Suprapubic skin (tissue), 4 donors: ENCODE measurements at places on chromosomes 11 and 22. TPM values are rescaled to one million over a fixed set of nuclear protein-coding genes. Genes with fewer than 3 reads are reported as not detected.

- peaks cover 46% of the 10 kb centered on the region for H3K27me3 ChIP-seq
- no peaks in the 10 kb centered on the region for H3K4me1 ChIP-seq
- H3K4me3 ChIP-seq = no peak overlapping the region
- no peaks in the 10 kb centered on the region for H3K36me3 ChIP-seq
- no peak overlapping the region for H3K27ac ChIP-seq
- DNase-seq = no peak
Measured at GRCh38 chr22:49328630-49329405, 498.9 kb downstream of the BRD1 start.

- H3K4me3 ChIP-seq = peak overlapping the region; percentile 99
- H3K27me3 ChIP-seq = no peaks in the 10 kb centered on the region
- no peak for DNase-seq
- peak overlapping the region; percentile 84 for H3K27ac ChIP-seq
- peaks cover 37% of the 10 kb centered on the region for H3K4me1 ChIP-seq
- no peaks in the 10 kb centered on the region for H3K36me3 ChIP-seq
Measured at GRCh38 chr11:76380159-76380976, 564 bp downstream of the THAP12 start.

GRCh38 chr22:22020425-22020852, 37.9 kb upstream of the TOP3B start:
- no peaks in the 10 kb centered on the region for H3K36me3 ChIP-seq
- no peak for DNase-seq
- H3K27ac ChIP-seq = no peak overlapping the region
- no peaks in the 10 kb centered on the region for H3K4me1 ChIP-seq
- no peak overlapping the region for H3K4me3 ChIP-seq
- H3K27me3 ChIP-seq = no peaks in the 10 kb centered on the region

DNA sequence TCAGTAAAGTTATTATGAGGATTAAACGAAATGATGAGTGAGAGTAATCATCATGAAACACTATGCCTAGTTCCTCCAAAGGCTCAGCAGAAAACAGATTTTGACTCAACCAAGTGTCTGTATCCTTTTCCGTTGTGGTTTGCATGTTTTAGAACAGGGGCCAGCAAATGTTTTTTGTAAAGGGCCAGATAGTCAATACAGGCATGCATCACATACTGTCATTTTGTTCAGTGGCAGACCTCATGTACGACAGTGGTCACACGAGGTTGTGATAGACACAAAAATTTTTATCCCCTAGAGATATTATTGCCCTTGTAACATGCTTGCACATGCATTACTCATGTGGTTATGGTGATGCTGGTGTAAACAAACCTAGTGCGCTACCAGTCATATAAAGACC, 81.9 kb upstream of the SLC25A18 start:
- H3K27me3 ChIP-seq = peaks cover 1% of the 10 kb centered on the region
- H3K36me3 ChIP-seq = no peaks in the 10 kb centered on the region
- no peak overlapping the region for H3K27ac ChIP-seq

- H3K27ac ChIP-seq = peak overlapping the region; percentile 24
- H3K4me1 ChIP-seq = no peaks in the 10 kb centered on the region
- H3K27me3 ChIP-seq = no peaks in the 10 kb centered on the region
Measured at GRCh38 chr11:6745465-6746015, 26.2 kb downstream of the OR2AG2 start.

DNA sequence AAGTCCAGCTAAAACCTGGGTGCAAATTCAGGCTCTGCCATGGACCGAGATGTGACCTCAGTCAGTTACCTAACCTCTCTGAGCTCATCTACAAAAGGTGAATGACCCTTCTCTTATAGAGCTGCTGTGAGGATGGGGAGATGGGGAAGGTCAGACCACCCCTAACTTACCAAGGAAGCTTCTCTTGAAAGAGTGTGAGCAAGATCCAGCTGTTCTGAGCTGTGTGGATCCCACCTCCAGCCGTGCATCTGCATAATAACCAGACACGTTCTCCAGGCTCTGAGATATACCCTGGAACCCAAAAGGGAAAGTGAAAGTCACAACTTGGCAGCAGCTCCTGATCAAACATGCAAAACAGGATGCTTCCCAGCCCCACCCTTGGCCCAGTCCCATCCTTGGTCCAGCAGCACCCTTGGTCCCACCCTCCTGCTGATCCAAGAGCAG, at the start of gene APOL3:
APOL3 (minus strand) TSS at position 257 of the 444 bp plus-strand sequence. CDS start 11,700 bp downstream, outside the sequence.
- peak; percentile 91 for DNase-seq
- peak within 1 kb of the TSS; percentile 79 for H3K27ac ChIP-seq
- peak within 1 kb of the TSS; percentile 50 for H3K4me3 ChIP-seq
- H3K36me3 ChIP-seq = no peaks in the 10 kb centered on the region
- H3K27me3 ChIP-seq = no peaks in the 10 kb centered on the region
- peaks cover 68% of the 10 kb centered on the region for H3K4me1 ChIP-seq

GRCh38 chr11:111176603-111177002, 68.9 kb upstream of the POU2AF2 start:
- H3K4me1 ChIP-seq = no peaks in the 10 kb centered on the region
- DNase-seq = no peak
- no peak overlapping the region for H3K27ac ChIP-seq
- H3K4me3 ChIP-seq = no peak overlapping the region

PTPN5 gene
- not detected for total RNA-seq

DNA sequence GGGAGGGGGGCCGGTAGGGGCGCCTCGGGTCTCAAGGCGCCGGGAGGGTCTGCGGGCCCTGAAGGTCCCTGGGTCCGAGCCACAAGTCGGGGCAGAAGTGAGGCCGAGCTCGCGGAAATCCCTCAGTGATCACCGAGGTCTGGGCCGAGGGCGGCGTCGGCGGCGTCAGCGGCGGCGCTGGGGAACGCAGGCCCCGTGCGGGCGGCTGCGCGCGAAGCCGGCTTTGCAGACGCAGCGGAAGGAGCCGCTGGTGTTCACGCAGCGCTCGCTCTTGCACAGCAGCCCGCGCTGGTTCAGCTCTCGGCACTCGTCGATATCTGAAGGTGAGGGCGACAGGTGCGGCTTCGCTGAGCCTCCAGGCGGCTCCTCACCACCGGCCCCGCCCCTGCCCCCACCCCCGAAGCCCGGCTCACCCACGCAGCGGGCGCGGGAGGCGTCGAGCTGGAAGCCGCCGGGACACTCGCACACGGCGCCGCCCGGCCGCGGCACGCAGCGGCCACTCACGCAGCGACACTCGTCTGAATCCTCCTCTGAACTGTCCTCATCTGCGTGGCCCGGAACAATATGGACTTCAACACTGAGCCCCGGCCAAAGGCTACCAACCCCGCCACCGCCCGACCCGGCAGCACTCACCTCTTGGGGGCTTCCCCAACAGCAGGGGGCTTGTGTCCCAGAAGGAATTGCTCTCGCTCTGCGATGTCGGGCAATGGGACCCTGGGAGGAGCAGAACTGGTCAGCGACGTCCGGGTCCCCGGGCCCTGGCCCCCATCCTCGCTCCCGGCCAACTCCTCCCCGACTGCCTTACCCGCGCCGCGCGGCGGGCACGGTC, 14.2 kb downstream of the SCYL1 start:
- H3K4me1 ChIP-seq = peaks cover 33% of the 10 kb centered on the region
- DNase-seq = no peak
- no peaks in the 10 kb centered on the region for H3K27me3 ChIP-seq
- peak overlapping the region; percentile 95 for H3K27ac ChIP-seq

GRCh38 chr11:12942157-12942556, 67.0 kb upstream of the RASSF10 start:
- H3K4me3 ChIP-seq = no peak overlapping the region
- DNase-seq = no peak
- no peaks in the 10 kb centered on the region for H3K27me3 ChIP-seq
- peaks cover 29% of the 10 kb centered on the region for H3K36me3 ChIP-seq

DNA sequence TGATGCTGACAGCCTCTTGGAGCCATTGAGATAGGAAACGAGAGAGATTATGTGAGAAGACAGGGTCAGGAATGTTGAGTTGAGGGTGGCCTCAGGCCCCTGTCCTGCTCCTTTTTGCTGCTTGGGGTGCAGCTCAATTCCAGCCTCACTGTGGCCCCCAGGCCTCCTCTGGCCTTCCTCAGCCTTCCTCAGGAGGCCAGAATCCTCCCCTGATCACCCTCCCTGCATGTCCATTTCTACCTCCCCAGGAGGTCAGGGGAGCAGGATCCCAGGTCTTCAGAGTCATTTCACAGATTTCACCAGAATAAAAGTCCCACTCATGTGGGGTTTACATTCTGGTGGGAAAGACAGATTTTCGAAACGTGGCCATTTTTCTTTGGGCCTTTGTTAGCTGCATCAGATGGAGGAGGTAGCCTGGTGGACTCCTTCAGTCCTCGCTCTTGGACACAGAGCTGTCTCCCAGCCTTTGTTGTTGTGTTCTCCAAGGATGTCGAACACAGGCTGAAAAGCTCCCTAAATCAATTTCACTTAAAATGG, 2.2 kb upstream of the KCNQ1OT1 start:
- H3K27ac ChIP-seq = no peak overlapping the region
- H3K4me3 ChIP-seq = no peak overlapping the region
- peaks cover 22% of the 10 kb centered on the region for H3K4me1 ChIP-seq
- no peaks in the 10 kb centered on the region for H3K36me3 ChIP-seq
- no peaks in the 10 kb centered on the region for H3K27me3 ChIP-seq

DNA sequence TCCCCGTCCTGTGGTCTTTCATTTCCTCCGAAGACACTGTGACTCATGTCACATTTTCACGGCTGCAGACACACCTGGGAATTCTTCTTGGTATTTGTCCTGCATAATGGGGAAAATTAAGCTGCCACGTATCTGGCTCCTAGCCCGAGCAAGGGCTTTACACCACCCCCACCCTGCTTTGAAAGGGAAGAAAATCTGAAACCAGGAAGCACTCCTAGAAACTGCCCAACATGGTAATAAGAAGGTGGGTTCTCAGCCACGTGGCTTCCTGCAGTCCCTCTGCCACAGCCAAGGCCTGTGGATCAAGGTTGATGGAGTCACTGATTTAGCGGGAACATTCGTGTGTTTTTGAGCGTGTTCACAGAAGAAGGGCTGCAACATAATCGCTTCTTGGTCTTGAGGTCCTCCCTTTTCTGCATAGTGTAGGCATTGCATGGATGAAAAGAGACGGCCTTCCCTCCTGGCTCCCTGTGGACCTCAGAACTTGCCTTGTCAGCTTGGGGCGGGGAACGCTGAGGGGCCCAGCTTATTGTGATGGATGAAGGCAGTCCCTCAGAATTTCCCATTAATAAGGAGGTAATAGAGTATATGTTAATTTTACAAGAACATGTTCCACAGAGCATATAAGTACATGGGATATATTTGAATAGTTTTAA, 292.0 kb downstream of the NTM start:
- no peak for DNase-seq
- no peak overlapping the region for H3K4me3 ChIP-seq
- no peak overlapping the region for H3K27ac ChIP-seq
- peaks cover 7% of the 10 kb centered on the region for H3K27me3 ChIP-seq
- H3K36me3 ChIP-seq = no peaks in the 10 kb centered on the region

DNA sequence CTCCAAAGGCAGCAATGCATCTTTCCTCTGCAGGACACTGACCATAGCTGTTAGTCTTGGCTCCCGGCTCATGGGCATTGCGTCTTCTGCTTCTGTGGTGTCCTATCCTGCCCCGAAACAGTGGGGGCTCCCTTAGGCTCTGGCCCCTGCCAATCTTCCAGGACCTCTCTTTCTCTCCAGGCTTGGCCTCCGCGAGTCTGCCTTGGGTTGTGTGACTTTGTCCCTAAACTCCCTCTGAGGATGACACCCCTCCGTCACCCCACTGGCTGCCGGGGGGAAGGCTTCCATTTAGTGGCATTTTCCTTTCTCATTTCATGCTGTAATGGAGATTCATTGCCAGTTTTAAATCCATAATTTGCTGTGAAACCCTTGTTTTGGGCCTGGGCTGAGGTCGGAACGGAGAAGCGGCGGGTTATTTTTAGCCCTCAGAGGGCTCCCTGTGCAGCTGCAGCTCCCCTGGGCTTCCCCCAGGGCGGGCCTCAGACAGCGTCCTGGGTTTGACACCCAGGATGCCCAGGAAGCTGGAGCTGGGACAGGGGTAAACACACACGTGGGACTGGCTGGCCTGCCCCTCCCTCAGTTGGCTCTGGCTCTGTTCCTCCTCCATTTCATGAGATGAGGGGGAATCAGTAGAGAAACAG, 156.1 kb downstream of the ST3GAL4 start:
- no peaks in the 10 kb centered on the region for H3K4me1 ChIP-seq
- H3K36me3 ChIP-seq = no peaks in the 10 kb centered on the region
- H3K27me3 ChIP-seq = peaks cover 21% of the 10 kb centered on the region
- H3K4me3 ChIP-seq = no peak overlapping the region
- H3K27ac ChIP-seq = no peak overlapping the region
- DNase-seq = no peak

DNA sequence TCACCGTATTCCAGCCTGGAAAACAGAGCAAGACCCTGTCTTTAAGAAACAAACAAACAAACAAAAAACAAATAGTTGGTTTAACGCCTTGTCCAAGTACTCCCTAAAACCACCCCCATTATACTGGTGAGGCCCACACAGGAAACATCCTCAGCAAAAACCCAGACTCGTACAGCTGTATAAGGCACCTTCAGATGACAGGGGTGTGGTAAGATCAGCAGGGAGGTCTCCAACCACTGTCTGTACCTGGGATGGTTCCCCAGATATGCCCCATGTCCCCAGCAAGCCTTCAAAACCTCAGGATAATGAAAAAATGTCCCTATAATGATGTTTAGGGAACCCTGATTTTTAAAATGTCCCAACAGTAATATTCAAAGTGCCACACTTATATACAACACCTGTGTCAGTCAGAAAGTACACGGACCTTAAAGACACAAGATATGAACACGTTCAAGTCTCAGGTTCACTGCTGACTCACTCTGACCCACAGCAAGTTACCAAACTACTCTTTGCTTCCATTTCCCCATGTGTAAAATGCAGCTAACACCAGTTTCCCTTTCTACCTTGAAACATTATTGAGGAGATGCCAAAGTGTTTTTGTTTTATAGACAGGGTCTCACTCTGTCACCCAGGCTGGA, 9.3 kb downstream of the SF3A1 start:
- DNase-seq = no peak
- H3K27ac ChIP-seq = no peak overlapping the region
- peaks cover 86% of the 10 kb centered on the region for H3K36me3 ChIP-seq
- H3K4me3 ChIP-seq = no peak overlapping the region

DNA sequence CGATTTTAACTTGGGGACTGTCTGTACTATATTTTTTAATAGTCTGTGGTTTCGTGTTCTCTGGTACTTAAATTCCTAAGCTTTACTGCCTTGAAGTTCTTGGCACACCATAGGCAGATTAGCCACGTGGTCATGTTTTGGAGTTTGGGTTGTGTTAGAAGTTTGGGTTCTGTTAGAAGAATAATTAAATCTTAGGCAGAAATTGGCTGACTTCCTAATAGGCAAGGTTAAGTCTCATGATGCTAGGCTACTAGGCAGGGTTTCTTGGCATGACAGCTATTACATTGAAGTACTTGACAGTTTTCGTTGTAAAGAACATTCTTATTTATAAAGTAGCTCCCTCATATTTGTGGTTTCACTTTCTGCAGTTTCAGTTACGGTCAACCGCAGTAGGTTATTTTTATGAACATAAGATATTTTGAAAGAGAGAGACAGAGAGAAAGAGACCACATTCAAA, 30.0 kb upstream of the MMP7 start:
- no peak for DNase-seq
- no peaks in the 10 kb centered on the region for H3K27me3 ChIP-seq
- peaks cover 17% of the 10 kb centered on the region for H3K4me1 ChIP-seq
- no peaks in the 10 kb centered on the region for H3K36me3 ChIP-seq
- peak overlapping the region; percentile 31 for H3K4me3 ChIP-seq
